ENCODE measurements at places on chromosomes 3 and 15.

GRCh38 chr3:14262212-14262611 is 83.6 kb downstream of the LSM3 start:
- H3K27ac ChIP-seq, result no peak overlapping the region
- no peak overlapping the region for H3K4me3 ChIP-seq
- H3K4me1 ChIP-seq, result no peaks in the 10 kb centered on the region
- DNase-seq, result no peak

- H3K27me3 ChIP-seq, result no peaks in the 10 kb centered on the region
- H3K4me3 ChIP-seq, result no peak overlapping the region
- no peaks in the 10 kb centered on the region for H3K36me3 ChIP-seq
- no peak overlapping the region for H3K27ac ChIP-seq
- H3K4me1 ChIP-seq, result no peaks in the 10 kb centered on the region
These were observed 116.7 kb upstream of the MRPS22 start for GRCh38 chr3:139227165-139227564.

DNA sequence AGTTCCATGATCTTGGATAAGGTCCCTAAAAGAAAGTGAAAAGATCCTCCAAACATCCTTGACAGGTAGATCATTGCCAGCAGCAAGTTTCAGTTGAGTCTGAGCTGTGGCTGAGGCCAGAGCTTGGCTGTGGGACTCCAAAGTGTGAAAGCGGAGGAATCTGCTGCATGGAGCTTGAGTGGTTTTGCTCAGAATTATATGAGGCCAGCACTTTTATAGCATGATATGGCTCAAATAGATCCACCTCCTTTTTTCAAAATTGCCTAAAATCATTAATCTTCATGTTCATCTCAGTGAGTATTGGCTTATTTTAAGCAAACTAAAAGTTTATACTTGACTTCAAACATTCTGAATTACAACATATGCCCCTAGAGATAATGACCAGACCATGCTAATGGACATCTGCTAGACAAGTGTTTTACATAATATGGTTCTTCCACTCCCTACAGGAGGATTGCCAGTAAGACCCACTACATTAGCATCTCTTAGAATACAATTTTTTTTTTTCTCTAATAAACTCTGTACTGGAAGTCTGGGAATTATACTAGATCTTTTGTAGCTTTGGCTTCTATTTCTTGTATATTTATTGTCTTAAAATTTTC is 368.1 kb downstream of the ZPLD1 start:
- no peak for DNase-seq
- no peaks in the 10 kb centered on the region for H3K27me3 ChIP-seq
- no peaks in the 10 kb centered on the region for H3K36me3 ChIP-seq
- H3K4me1 ChIP-seq, result no peaks in the 10 kb centered on the region

- no peaks in the 10 kb centered on the region for H3K36me3 ChIP-seq
- no peak overlapping the region for H3K27ac ChIP-seq
- no peaks in the 10 kb centered on the region for H3K4me1 ChIP-seq
- no peak overlapping the region for H3K4me3 ChIP-seq
These were observed 103.4 kb downstream of the IGF1R start for GRCh38 chr15:98751767-98752166.

DNA sequence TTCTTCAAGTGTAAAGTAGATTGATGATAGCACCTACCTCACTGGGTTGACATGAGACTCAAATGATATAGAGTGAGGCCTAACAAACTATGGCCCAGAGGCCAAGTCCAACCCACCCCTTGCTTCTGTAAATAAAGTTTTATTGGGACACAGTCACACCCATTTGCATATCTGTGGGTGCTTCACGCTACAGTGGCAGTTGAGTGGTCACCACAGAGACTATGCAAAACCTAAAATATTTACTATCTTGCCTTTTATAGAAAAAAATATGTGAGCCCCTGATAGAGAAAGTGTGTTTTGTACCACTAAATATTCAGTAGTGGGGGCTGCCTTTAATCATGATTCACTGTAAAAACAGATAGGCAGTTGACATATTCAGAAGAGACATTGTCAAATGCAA is 38.0 kb downstream of the ACAN start:
- no peaks in the 10 kb centered on the region for H3K36me3 ChIP-seq
- H3K27ac ChIP-seq, result no peak overlapping the region
- H3K4me3 ChIP-seq, result no peak overlapping the region

DNA sequence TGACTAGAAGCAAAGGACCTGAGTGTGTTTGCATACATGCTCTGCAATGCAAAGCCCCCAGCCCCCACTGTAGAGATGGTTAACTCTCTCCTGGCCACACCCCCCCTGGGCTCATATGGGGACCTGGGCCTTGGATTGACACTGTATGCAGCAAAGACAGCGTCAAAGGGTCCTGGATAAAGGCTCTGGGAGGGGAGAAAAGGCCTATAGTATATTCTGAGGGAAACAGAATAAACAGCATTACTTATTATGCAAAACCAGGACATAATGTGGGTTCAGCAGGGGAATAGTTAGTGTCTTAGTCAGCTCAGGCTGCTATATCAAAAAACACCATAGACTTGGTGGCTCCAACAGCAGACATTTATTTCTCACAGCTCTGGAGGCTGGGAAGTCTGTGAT is 158.7 kb downstream of the APBA2 start:
- no peak for DNase-seq
- no peak overlapping the region for H3K27ac ChIP-seq
- no peak overlapping the region for H3K4me3 ChIP-seq
- H3K4me1 ChIP-seq, result no peaks in the 10 kb centered on the region

GRCh38 chr3:10518506-10519150 is 13.2 kb upstream of the ATP2B2 start:
- no peak overlapping the region for H3K4me3 ChIP-seq
- no peaks in the 10 kb centered on the region for H3K4me1 ChIP-seq
- no peaks in the 10 kb centered on the region for H3K36me3 ChIP-seq
- peak; percentile 23 for DNase-seq

DNA sequence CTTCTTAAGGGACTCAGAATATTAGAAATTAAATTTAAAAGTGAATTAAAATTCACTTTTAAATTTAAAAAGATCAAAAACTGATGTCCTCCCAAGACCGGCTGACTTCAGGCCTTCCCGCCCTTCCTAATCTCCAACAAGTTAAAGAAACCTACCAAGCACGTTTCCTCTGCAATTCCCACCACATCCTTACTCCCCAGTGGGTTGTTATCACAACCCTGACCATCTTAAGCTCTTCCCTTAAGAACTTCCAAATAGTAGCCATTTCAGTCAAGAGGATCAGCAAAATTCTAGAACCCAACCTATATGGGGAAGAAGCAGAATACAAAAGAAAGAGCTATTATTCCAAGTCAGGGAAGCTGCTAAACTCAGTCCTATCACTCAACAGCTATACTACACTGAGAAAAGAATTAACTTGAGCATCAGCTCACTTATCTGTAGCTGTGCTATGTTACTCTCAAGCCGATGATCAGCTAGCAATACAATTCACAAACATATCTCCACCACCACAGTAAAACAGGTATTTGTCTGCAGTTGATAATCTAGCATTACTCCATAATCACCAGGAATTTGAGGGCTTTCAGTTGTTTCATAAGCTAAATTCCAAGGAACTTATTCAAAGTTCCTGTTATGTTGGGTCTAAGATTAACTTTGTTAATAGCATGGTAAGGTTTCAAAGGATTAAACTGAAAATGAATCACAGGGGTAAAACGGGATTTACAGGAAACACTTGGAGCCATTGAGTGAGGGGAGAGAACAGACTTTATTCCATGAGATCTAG is 14.3 kb downstream of the ABCC5 start:
- H3K36me3 ChIP-seq, result no peaks in the 10 kb centered on the region
- H3K4me3 ChIP-seq, result no peak overlapping the region
- no peaks in the 10 kb centered on the region for H3K27me3 ChIP-seq
- H3K4me1 ChIP-seq, result no peaks in the 10 kb centered on the region

- no peak overlapping the region for H3K4me3 ChIP-seq
- no peak overlapping the region for H3K27ac ChIP-seq
- H3K36me3 ChIP-seq, result no peaks in the 10 kb centered on the region
- H3K27me3 ChIP-seq, result no peaks in the 10 kb centered on the region
- H3K4me1 ChIP-seq, result no peaks in the 10 kb centered on the region
These were observed 261.4 kb upstream of the MME start for GRCh38 chr3:154818676-154819255.

- no peak for DNase-seq
- H3K27me3 ChIP-seq, result no peaks in the 10 kb centered on the region
- H3K36me3 ChIP-seq, result no peaks in the 10 kb centered on the region
- H3K4me3 ChIP-seq, result no peak overlapping the region
- H3K27ac ChIP-seq, result no peak overlapping the region
These were observed 62.4 kb upstream of the NPHP3 start for GRCh38 chr3:132784502-132785025.

DNA sequence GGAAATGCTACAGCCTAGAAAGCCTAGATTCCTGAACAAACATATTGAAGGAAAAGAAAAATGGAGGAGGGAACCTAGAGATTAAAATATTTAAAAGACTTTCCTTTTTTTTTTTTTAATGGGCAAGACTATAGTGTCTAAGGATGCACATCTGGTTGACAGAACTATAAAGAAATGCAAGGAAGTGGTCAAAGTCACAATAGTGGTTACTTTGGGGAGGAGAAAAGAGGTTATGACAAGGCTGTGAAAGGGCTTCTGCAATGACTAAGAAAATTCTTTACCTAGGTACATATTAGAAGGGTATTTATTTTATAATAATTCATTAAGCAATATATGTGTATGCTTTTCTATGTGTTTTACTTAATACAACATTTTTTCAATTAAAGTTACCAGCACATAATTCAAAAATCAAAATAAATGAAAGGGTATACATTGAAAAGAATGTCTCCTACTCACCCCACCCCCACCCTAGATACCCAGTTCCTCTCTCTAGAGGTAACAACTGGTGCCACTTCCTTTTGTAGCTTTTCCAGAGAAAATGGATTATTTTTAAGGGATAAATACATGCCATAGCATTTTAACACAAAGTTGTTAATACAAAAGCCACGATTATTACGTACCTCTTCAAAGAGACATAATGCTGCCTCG is 70.1 kb downstream of the HERC1 start:
- DNase-seq, result no peak
- no peak overlapping the region for H3K4me3 ChIP-seq
- H3K36me3 ChIP-seq, result peaks cover 7% of the 10 kb centered on the region
- H3K27ac ChIP-seq, result no peak overlapping the region
- no peaks in the 10 kb centered on the region for H3K4me1 ChIP-seq

DNA sequence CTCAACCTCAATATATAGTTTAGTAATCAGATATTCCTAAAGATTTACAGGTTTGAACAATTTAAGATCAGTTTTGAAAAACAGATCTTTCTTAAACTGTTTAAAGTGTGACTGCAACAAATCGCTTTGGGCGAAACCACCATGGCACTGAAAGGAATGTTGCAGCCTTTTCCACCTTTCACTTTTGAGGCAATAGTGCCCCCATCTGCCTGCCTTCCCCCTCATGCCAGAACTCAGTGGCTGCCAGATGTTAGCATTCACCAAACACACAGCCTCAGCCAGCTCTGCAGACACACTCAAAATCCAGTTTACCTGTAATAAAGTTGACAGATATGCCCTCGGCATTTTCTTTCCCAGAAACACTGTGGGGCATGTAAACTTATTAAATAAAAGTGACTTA is 3.3 kb downstream of the LYSMD4 start:
- DNase-seq, result no peak
- H3K27me3 ChIP-seq, result no peaks in the 10 kb centered on the region
- H3K4me3 ChIP-seq, result no peak overlapping the region
- H3K4me1 ChIP-seq, result no peaks in the 10 kb centered on the region

DNA sequence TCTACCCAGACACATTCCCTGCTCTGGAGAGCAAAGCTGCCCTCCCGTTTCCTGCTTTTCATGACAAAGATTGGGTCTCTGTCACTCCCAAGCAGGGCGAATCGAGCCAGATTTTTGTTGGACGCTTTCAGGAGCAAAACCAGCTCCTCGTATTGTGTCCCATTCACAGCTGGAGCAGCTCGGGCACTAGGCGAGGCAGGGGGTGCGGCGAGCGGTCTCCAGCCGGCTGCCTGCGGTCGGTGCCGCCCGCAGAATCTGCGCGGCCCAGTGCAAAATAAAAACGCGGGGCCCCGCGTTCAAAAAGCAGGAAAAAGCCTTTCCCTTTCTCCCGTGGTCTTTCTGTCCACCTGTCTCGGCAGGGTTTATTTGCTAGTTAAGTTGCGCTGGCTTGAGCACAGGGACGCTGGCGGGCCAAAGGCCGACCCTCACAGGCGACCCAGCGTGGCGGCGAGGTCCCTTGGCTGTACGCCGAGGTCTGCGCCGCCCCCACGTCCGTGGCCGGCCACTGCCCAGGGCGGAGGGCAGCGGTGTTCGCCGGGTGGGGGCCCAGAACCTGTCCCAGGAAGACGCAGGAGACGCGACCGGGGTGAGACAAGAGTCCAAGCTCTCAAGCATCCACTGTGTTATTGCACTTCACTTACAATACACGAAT is 71.2 kb downstream of the CYP19A1 start:
- no peak for DNase-seq
- H3K36me3 ChIP-seq, result no peaks in the 10 kb centered on the region
- no peaks in the 10 kb centered on the region for H3K4me1 ChIP-seq
- H3K27ac ChIP-seq, result no peak overlapping the region

DNA sequence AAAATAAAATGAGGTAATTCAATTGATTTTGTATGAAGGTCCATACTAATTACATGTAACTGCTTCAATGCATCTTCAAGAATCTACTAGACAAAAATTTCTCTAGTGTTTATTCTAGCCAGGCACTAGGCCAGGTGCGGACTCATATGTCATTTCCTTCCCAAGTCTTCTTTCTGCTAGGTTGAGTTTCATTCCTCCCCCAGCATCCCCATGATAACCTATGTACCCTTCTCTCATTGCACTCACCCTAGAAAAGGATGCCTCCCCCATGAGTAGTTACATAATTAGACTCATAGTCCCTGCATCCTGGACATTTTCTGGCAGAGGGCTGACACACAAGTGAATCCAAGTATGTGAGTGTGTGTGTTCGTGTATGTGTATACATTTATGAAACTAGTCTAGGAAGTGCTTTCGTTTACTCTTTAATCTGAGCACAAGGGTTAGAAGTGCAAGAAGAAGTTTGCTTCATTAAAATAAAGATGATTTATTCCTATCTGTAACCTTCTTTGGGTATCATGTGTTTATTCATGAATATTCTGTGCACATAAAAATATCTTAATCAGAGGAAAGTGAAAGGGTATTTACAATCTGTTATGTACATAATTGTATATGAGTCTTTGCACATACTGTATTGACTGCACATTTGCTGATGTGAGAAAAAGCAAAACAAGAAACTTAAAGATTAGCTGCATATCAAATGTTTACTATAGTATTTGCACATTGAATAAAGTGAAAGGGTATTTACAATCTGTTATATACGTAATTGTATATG is 585.6 kb upstream of the ZNF717 start:
- H3K27ac ChIP-seq, result no peak overlapping the region
- DNase-seq, result no peak
- no peaks in the 10 kb centered on the region for H3K27me3 ChIP-seq
- no peak overlapping the region for H3K4me3 ChIP-seq
- no peaks in the 10 kb centered on the region for H3K4me1 ChIP-seq

DNA sequence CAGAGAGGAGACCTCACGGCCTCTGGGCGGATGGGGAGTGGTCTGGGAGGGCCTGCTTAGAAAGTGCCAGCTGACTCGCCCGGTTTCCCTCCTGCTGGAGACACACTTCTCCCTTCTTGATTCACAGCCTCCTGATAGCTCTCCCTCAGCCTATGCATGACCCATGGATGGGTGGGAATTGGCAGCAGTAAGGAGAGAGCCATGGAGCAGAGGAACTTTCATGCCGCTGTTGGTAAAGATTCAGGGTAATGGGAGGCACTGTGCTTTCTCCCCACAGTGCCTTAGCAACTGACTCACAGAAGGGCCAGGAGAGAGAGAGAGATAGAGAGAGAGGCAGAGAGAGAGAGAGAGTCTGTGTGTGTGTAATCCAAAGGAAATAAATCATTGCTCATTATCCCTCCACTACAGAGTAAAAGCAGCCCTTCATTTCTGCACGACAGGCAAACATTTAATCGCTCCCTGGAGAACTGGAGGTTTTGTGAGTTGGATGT is 82.8 kb downstream of the SEMA5B start:
- H3K27me3 ChIP-seq, result no peaks in the 10 kb centered on the region
- no peak overlapping the region for H3K27ac ChIP-seq
- no peak overlapping the region for H3K4me3 ChIP-seq
- DNase-seq, result no peak

Measured in Peyer's patch (tissue), 4 donors.